ENCODE measurements at places on chromosomes 7 and 10.

- no peak for DNase-seq
These were observed 54.6 kb upstream of the TRIM24 start for GRCh38 chr7:138405496-138405895.

DNA sequence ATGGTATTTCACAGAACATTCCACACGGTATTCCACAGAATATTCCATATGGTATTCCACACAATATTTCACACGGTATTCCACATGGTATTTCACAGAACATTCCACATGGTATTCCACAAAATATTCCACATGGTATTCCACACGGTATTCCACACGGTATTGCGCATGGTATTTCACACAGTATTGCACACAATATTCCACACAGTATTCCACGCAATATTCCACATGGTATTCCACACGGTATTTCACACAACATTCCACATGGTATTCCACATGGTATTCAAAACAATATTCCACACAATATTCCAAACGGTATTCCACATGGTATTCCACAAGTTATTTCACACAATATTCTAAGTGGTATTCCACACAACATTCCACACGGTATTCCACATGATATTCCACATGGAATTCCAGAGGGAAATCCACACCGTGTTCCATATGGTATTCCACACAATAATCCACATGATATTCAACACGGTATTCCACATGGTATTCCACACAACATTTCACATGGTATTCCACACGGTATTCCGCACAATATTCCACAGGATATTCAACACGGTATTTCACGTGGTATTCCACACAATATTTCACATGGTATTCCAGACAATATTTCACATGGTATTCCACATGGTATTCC lies 136.7 kb upstream of the CHST15 start:
- no peak for DNase-seq

DNA sequence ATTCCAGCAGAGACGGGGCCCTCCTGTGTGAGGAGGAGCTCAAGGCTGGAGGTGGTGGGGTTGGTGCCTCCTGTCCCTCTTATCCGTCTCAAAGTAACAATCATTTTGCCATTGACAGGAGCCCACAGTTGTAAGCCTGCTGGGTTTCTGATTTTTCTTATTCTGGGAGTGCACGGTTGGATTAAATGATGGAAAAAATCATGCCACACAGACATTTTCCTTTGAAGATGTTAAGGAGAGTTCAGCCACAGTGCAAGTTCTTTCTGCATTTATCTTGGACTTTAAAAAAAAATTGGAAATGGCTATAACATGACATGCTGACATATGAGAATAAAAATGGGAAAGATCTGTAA lies 8.4 kb upstream of the LYZL1 start:
- DNase-seq: no peak

DNA sequence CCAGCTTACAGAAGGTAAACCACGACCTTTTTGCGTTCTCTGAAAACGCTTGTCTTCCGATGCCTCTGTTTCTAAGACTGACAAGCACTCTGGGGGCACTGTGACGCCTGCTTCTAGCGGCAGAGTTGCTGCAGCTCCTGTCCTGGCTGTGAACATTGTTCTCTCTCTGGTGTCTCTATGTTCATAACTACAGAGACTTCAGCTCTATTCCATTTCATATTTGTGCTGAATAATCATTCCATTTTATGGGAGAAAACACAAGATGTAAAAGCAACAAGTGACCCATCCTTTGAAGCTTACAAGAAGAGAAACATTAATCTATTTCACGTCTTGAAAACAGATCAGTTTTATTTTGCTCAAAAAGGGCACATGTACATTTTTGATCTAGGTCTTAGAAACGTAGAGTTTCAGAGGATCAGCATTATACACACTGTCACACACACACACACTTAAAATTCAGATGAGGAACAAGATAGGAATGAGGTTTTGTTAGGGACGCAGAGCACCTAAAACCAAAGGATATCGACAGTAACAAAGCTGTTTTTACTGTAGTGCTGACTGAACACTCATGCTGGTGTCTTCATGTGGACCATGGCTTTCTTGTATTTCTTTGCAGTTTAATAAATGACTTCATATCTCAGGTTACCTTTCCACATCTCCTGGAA lies 3.0 kb downstream of the IKZF1 start:
- DNase-seq: no peak

DNA sequence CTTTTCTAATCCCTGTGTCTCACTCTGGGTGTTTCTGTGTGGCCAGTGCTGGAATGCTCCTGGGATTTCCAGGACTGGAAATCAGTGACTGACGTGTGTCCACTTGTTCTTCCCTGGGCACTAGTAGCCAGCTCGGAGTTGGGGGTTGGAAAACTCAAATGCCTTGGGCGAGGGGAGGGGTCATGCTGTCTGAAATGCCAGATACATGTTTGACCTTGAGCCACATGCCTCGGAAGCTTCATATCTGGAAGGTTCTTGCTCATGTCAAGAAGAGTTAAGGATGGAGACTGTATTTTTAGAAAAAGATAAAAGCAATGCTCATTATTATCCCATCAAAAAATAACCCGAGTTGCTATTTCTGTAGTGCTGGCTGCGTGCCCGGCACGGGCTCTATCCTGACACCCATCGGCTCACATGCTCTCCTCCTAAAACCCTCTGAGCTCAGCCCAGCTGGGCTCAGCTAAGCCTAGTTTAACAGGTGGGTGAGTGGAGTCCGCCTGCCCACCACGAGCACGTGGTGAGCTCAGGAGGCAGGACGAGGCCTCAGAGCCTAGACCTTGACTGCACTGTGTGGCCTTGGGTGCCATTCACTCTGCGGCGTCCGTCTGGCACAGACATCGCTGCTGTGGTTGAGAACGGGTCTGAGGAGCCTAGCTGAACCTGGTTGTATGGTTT lies 6.4 kb downstream of the DPYSL4 start:
- no peak for DNase-seq

DNA sequence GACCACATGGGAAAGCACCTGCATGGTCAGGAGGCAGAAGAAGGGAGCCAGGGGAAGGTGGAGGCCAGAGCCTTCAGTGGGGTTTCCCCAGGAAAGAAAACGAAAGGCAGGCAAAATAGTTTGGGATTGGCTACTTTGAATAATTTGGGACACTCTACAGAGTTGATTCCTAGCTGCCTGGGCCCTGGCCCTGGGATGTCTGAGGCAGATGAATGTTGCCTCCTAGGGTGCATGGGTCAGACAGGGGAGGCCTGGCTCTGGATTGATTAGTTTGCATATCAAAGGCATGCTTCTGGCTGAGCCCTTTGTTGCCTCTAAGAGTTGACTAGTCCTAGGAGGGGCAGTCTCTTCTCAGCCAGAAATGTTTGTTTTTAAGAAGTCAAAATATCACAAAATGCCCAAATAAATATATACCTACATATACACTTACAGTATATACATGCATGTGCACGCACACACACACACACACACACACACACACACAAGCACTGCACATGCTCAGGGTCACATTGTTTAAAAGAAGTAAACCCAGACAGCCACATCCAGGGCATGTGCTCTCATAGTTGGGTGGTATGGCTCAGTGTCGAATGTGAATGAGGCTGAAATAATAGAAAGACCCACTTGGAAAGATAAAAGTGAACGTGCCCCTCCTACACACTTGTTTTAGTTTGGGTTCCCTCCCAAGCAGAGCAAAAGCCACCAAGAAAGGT lies 184.2 kb downstream of the GPAM start:
- no peak for DNase-seq

GRCh38 chr10:72056113-72056512 lies 32.2 kb downstream of the SPOCK2 start:
- no peak for DNase-seq

GRCh38 chr10:113222207-113222606 lies 272.2 kb downstream of the TCF7L2 start:
- no peak for DNase-seq

GRCh38 chr10:13560597-13560996 lies 26.2 kb upstream of the PRPF18 start:
- no peak for DNase-seq

- no peak for DNase-seq
These were observed 57.8 kb downstream of the ZRANB1 start for GRCh38 chr10:124999433-125000365.

- DNase-seq: no peak
These were observed 63.2 kb upstream of the DLX6 start for GRCh38 chr7:96942112-96942511.

GRCh38 chr10:31134311-31134952 lies 102.8 kb upstream of the ZNF438 start:
- no peak for DNase-seq

- DNase-seq: no peak
These were observed 291.8 kb downstream of the CRPPA start for GRCh38 chr7:16129431-16130110.

DNA sequence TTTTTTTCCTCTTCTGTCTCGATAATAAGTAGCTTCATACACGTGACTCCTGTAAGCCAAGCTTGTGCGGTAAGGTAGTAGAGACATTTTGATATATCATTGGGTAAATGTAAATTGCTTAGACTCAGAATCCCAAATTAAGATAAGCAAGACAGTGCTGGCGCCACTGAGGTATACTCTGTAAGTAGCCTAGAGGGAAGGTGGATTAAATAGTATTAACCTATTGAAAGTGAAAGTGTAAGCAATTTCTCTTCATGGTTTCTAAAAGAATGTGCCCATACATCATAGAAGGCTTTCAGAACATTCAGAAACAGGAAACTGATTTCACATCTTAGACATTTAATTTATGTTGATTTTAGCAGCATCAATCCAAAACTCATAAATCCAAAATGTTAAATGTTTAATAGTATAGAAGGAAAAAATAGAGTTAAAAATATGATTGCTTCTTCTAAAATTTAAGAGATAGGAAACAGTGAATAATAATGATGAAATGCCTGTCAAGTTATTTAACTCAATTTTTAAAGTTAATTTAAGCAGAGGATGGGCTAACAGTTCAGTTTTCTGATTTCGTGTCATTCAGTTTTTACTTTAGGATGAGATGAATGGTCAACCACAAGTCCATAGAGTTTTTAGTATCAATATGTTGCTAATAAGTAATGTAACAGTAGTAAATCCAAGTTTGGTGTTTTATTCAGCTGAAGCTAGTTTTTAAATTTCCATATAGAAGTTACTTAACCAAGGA lies 36.8 kb downstream of the LRRC72 start:
- DNase-seq: no peak

DNA sequence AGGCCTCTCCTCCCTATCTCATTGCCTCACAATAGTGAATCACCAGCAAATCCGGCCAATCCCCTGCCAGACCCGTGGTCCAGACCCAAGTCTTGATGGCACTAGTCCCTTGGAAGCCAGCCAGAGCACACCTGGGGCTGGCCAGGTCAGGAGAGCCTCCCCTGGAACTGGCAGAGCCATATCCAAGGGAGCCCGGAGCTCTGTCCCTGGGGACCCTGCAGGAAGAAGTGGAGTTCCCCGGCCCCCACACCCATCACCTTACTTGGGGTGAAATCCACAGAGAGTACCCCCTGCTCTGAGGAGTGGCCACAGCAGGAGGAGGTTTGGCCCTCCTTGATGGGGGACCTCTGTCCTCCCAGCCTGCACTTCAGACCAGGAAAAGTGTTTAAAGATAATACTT lies 122.5 kb downstream of the HECW1 start:
- DNase-seq: no peak

DNA sequence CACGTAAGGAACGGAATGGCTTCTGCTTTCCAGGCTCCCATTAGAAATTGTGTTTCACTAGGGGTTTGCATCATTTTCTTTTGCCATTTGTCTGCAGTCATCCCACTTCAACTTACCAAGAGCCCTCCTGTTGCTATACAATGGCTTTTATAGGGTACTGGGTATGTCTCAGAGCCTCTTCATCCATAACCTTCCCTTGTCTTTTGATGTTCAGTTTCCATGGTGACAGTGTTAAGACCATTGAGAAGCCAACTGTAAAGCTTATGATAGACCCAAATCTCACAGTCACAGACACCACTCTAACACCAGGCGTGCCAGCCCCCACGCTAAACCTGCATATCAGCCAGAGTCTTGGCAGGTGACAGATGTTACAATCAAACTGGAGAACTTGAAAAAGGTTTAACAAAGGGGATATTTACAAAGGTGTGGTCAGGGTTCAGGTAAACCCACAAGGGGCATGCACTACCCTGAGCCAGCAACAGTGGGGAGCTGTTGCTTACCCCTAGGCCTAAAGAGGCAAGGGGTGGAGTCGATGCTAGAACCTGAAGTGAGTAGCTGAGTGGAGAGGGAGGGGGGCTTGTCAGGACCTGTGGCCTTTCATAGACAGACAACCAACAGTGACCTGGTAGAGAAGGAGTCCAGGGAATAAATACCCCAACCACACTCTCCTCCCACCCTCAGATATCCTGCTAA lies 53.2 kb upstream of the ABLIM1 start:
- DNase-seq: no peak

DNA sequence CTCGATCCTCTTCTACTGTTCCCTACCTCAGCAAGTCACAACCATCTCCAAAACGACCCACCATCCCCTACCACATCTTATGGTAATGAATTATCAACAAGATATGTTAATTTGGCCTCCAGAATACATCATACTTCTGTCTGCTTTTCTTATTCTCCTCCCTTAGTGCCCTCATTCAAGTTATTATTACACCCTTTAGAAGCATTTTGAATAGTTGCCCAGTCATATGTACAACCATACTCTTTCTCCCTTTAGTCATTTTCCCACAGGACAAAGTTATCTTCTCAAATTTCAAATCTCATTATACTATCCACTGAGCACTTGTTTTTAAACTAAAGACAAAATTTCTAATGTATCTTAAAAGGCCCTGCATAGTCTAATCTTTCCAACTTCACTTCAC lies 71.0 kb downstream of the GNAT3 start:
- no peak for DNase-seq

- DNase-seq: no peak
These were observed 618.6 kb upstream of the CNTNAP2 start for GRCh38 chr7:145497911-145498525.

DNA sequence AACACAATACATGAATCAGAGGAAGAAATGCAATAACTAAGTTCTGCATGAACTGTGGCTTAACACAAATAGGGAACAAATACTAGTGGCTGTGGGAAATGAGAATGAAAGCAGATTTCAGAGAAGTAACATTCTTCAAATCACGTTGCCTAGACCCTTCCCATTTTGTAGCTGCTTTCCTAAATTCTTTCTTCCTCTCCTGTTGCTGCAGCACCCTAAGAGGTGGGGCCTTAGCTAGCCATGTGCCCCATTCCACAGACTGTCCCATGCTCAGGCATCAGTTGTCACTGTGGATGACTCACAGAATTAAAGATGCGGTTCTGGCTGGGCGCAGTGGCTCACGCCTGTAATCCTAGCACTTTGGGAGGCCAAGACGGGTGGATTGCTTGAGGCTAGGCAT lies 704.7 kb upstream of the C7orf33 start:
- no peak for DNase-seq

DNA sequence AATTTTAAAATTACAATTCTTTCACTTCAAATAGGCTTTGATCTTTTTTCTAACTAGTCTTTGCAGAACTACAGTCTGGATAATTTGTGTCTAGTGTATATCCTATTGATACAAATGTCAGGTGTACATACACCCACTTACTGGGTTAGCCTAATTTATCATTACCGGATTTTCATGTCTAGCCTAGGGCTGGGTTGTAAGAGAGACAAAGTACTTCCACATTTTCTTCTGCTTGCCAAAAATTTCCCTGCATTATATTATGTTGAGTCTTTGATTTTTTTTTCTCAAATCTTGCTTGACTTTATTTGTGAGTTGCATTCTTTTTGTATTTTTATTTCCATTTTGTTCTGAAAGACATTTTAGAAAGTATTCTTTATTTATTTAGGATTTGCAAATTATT lies 284.8 kb upstream of the FZD8 start:
- no peak for DNase-seq

GRCh38 chr10:74898201-74898976 lies 72.0 kb downstream of the KAT6B start:
- no peak for DNase-seq

GRCh38 chr10:63213489-63213888 lies 80.4 kb downstream of the NRBF2 start:
- DNase-seq: no peak

- DNase-seq: no peak
These were observed 118.0 kb downstream of the ARL5B start for GRCh38 chr10:18777258-18777657.
